ENCODE measurements at places on chromosomes 6 and 20.

DNA sequence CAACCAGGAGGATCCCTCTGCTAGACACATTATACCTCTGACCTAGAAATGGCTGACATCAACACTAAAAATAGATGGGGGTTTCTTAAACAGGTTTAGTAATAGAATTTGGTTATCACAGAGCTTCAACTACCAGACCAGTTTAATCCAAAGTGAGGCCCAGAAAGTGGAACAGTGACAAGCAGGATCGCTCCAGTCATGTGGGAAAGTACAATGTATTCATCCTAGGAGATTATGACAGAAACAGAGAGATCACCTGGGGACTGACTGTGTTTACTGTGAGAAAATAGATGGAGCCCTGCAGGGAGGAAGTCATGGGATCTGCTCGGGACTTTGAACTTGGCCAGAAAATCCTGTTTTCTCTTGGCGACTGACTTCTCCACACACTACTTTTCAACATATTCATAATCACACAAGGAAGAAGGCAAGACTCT lies 238.7 kb upstream of the SOX4 start:
- no peak for DNase-seq

DNA sequence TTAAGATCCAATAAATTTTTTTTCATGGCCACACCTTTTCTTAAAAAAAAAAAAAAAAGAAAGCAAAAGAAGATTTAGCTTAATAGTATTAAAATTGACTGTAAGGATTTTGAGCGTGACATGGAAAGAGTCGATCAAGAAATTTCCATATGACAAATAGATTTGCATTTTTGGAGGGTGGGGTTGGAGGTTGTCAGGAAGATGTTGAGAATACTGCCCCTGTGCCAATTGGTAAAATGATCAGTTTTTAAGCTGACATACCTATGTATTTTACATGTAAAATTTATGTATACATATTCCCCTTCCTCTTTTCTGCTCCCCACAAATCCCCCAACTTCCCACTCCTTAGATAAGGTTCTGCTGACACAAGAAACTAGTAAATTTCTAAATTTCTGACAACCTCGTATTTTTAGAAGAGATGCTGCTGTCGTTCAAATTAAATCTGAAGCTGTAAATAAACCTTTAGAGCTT lies 520.9 kb downstream of the CD83 start:
- DNase-seq, result no peak

DNA sequence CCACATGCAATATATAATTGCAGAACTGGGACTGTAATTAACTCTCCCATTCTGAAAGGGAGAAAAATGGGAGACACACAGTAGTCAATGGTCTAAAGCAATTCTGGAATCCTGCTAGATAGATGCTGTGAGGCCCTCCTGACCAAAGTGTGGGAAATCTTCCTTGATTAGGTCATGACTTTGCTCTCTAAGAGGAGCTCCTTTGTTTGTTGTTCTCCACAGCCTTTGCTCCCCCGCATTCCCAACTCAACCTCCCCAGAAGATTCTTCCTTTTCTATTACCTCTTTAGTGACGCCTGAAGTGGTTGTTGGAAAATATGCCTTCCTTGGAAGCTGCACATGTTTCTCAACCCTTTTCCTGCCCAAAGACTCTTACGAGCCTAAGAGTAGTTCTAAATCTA lies 28.8 kb upstream of the LIN28B start:
- DNase-seq, result no peak

GRCh38 chr20:33788351-33789049 lies 22.6 kb upstream of the CHMP4B start:
- no peak for DNase-seq

DNA sequence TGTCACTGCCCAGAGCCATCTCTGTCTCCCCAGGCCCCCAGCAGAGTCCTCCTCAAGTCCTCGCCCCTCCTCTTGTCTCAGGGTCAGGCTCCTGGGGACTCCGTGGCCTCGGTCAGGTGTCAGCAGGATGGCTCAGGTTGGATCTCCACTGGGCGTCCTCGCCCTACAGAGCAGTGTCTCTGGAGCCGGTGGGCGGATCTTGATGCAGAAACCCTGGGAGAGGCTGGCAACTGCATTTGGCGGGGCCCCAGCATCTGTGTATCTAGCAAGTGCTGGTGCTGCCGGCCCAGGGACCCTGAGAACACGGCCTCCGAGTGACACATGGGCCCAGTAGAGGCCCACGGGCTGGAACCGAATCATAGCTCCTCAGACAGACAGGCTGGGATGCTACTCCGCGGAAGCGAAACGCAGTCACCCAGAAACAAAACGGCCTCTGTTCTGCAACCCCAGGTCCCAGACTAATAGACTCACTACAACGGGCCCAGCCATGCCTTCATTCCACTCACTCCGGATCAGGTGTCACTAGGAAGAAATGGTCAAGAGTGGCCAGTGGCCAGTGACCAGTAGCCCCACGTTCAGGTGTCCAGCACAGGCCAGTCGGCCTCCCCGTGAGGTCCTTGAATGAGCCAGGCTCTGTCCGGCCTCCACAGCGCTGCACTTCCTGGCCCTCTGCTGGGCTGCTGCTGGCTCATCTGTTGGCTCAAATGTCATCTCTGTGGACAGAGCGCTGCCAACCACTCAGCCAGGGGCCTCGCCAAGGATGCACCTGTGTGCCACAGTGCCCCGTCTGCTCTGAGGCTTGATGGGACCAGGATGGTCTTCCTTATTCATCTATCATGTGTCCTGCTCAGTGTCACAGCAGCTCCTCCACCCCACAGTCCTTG lies 12.6 kb upstream of the FRMD1 start:
- no peak for DNase-seq

DNA sequence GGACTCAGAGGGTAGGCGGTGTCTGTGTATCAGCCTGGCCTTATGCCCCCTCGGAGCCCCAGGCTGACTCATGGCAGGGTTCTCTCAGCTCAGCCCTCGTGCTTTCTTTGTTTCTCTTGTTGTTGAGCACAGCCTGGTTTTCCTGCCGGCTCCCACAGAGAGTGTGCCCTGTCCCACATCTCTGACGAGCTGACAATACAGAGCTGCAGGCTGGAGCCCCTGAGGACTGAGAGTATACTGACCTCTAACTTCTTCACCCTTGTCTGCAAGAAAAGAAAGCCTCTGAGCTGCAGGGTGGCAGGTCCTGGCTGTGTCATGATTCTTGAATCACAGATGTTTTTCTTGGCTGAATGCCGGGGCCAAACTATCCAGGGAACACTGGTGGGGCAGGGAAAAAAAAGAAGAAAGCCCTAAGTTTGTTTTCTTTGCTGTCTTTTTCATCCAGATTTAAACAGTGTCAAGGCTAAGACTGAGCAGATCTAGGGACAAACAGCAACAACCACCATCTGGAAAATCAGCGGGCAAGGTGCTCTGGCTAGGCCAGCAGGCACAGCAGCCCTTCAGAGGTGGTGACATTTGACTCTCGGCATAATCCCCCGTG lies 63.3 kb upstream of the ZNF133 start:
- no peak for DNase-seq

- DNase-seq, result no peak
Observed at GRCh38 chr6:40485300-40485699, 101.9 kb downstream of the LRFN2 start.

GRCh38 chr20:33864324-33864963 lies 53.3 kb downstream of the CHMP4B start:
- no peak for DNase-seq

GRCh38 chr20:6533351-6533750 lies 234.1 kb upstream of the BMP2 start:
- no peak for DNase-seq

DNA sequence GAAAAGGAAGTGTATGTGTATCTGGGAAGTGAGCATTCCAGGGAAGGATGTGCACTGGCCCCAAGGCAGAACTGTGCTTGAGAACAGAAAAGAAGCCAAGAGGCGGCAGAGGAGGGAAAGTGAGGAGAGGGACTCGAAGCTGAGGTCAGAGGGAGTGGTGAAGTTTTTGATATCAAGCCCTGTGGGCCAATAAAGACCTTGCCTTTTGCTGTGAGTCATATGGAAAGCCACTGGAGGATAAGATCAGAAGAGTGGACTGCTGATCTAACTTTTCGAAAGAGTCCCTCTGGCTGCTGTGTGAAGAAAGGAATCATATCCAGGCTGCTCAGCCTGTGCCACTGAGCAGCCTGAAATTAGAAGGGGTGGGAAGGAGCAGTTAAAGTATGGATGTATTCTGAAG lies 99.4 kb downstream of the EYA4 start:
- no peak for DNase-seq

- no peak for DNase-seq
Observed at GRCh38 chr6:26476896-26477295, 19.1 kb downstream of the BTN2A1 start.

DNA sequence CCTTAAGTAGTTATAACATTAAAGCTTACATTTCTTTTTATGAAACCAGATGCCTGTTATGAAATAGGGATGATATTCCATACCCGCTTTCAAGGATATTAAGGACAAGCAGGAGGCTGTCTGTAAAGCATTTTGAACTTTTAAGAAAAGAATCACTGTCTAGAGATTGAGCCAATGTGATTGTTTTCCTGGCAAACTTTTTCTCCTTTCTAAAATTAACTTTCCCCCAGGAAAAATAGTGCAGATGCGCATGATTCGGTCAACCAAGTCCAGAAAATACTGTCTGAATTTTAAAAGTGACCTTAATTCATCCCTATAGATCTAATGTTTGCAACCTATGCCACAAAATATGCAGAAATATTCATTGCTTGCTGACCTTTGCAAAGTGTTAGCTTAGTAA lies 15.1 kb upstream of the DEK start:
- DNase-seq, result no peak

- DNase-seq, result peak; percentile 82
Observed at GRCh38 chr6:22828179-22829062, 259.1 kb downstream of the HDGFL1 start.

- DNase-seq, result no peak
Observed at GRCh38 chr6:158843751-158844683, 24.8 kb upstream of the EZR start.

GRCh38 chr6:81984599-81984998 lies 232.1 kb upstream of the TENT5A start:
- DNase-seq, result no peak

DNA sequence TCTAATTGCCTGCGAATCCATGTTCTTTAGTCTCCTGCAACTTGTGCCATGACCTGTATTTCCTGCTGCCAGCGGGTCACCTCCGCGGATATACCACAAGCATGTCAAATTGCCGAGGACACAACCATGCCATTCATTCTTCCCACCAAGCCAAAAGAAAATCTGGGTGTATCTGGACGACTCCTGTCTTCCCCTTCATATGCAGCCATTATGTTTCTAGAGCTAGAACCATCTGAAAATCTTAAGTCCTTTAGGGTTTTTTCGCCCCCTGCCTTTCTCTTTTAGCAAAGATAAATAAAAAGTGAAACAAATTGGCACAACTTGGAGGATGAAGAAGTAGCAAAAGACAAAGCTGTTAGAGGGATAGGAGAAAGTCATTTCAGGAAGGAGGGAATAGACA lies 242.6 kb downstream of the ARID1B start:
- DNase-seq, result no peak

DNA sequence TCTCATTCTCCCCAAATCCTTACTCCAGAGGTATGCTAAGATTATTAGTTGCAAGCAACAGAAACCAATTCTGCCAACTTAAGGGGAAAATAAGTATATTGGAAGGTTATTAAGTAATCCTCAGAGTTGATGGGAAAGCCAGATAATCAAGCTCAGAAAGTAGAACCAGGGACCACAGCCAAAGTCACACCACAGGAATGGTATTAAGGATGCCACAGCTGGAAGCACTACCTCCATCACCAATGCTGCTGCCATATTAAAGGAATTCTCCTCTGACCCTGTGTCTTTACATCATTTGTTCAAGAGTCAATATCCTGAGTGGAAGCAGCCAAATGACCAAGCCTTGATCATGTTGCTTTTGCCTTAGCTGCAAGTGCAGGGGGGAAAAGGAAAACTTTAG lies 9.9 kb downstream of the PROCR start:
- DNase-seq, result no peak

DNA sequence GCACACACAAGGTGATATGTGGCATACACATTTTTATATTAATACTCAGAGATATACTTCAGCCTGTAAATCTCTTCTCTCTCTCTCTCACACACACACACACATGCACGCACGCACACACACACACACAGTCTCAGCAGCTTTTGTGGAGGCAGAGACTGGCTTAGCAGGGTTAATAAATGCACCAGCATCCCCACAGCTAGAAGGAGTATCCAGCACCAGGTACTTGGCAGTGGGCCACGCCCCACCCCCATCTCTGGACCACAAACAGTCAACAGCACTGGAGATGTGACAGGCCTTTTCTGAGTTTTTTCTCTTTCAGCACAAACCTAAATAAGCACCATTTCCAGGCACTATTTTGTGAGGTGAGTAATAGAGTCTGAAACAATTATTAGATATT lies 47.3 kb upstream of the LRFN2 start:
- DNase-seq, result no peak

DNA sequence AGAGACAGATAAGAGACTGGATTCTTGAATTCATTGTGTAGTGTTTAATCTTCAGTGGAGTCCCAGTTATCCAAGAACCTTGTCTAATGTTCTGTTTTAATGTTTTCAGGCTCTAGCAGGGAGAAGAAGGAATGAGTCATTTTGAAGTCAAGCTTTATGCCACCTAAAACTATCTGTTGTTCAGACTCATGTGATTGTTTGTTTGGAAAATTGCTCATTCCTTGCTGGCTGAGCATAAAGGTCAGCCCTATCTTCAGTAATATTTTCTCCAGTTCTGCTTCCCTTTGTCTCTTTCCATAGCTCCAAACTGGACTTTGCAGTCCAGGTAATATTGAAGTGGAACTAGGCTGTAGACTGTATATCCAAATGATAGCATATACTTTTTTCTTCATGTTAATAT lies 34.2 kb downstream of the CLVS2 start:
- DNase-seq, result no peak

DNA sequence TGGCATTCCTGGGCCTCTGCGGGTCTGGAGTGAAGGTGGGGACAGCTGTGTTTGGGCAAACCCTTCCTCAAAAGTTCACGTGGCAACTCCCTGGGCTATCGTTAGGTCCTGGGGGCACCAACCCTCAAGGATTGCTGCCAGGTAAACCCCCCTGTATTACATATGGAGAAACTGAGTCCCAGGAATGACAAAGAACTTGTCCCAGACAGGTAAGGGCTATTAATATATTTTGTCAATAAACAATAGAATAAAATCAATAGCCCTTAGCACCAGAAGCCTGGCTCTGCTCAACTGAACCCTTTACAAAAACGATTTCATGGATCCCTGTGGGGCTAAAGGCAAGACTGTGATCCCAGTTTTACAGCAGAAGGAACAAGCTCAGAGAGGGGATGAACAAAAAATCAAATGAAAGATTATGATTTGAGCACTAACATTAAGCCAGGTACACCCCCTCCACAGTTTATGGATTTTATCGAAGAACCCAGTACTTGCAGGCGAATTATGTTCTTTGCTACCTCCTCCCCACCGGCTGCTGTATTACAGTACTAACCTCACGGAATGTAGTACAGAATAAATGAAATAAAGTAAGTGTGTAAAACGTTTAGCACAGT lies 2.7 kb downstream of the ID1 start:
- no peak for DNase-seq

- no peak for DNase-seq
Observed at GRCh38 chr6:73342174-73342573, 11.9 kb downstream of the DPPA5 start.

- no peak for DNase-seq
Observed at GRCh38 chr20:59589086-59589684, 15.2 kb upstream of the PHACTR3 start.

GRCh38 chr20:41512624-41513023 lies 105.6 kb downstream of the CHD6 start:
- no peak for DNase-seq
